IgD-negative memory B cell (primary cell): ENCODE measurements at places on chromosomes 7 and 10. TPM values are rescaled to one million over a fixed set of nuclear protein-coding genes. Genes with fewer than 3 reads are reported as not detected.

HOXA2 gene
- not detected for polyA plus RNA-seq

COL17A1 gene
- not detected for polyA plus RNA-seq

HOXA11 gene
- not detected for polyA plus RNA-seq

ELFN1 gene
- polyA plus RNA-seq: 0.54 TPM

SYT15 gene
- 0.45 TPM for polyA plus RNA-seq

NKX1-2 gene
- not detected for polyA plus RNA-seq
